ENCODE measurements at places on chromosomes 12 and 14.

DNA sequence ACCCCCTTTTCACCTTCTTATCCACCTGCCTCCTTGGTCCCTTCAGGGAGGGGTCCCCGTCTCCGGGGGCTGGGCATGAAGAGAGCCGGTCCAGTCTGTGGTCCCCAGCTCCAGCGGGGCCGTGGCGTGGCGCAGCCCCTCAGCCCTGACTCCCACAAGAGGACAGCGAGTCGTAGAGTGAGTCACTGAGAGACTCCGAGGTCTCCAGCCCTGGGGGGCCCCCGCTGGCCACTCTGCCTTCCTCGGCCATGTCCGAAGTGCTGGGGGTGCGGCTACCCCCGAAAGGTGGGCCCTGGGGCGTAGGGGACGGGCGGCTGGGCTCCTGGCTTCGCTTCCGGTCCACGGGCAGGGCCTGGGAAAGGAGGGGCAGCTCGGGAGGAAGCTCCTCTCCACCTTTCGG lies 36.5 kb downstream of the NCKAP5L start:
- DNase-seq: no peak
- H3K4me1 ChIP-seq: no peaks in the 10 kb centered on the region
- H3K36me3 ChIP-seq: peaks cover 5% of the 10 kb centered on the region
- H3K27me3 ChIP-seq: no peaks in the 10 kb centered on the region

DNA sequence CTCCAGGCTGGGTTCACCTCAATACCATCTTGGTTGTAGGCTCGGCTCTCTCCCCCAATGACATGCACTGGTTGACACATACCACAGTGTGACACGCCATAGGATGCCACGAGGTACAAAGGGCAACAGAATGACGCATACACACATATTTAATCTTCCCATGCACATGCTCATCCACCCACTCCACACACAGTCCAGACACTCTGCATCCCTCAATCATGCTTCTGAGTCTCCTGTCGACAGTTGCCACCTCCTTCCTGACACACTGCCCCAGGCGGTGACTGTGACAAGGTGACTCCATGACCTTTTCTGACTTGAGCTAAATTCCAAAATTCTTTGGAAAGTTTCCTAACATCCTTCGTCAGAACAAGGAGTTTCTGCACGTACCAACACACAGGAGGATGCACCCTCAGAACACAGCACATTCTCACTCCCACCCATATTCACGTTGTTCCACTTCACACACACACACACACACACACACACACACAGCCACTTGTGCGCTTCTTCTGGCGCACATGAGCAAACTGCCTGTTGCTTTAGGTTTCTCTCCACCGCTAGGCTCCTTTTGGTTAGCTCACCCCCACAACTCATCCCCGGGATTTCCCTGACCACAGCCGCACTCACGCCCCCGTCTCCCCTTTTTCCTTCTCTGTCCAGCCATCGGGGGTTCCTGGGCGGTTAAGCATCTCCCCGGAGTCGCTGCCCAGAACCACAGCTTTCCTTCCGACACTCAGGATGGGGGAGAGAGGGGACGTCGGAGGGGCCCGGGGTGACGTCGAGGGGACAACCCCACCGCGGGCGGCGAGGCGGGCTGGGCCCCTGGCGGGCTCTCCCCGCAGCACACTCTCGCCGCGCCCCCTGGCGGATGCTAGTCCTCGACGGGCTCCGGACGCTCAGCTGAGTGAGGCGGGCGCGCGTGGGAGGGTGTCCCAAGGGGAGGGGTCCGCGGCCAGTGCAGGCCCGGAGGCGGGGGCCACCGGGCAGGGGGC lies 536 bp upstream of the WNT1 start:
- no peak overlapping the region for H3K4me3 ChIP-seq
- no peak overlapping the region for H3K27ac ChIP-seq
- H3K36me3 ChIP-seq: no peaks in the 10 kb centered on the region
- peaks cover 18% of the 10 kb centered on the region for H3K4me1 ChIP-seq
- no peak for DNase-seq
- peaks cover 78% of the 10 kb centered on the region for H3K27me3 ChIP-seq

- H3K4me3 ChIP-seq: no peak overlapping the region
- H3K27me3 ChIP-seq: no peaks in the 10 kb centered on the region
- peaks cover 15% of the 10 kb centered on the region for H3K4me1 ChIP-seq
- no peaks in the 10 kb centered on the region for H3K36me3 ChIP-seq
- H3K27ac ChIP-seq: peak overlapping the region; percentile 60
Measured at GRCh38 chr12:1350055-1350933, 244.1 kb downstream of the FBXL14 start.

GRCh38 chr12:6420364-6420763 lies 24.4 kb upstream of the CD27 start:
- H3K36me3 ChIP-seq: peaks cover 3% of the 10 kb centered on the region
- H3K4me3 ChIP-seq: no peak overlapping the region
- no peaks in the 10 kb centered on the region for H3K4me1 ChIP-seq
- DNase-seq: no peak
- H3K27ac ChIP-seq: no peak overlapping the region

DNA sequence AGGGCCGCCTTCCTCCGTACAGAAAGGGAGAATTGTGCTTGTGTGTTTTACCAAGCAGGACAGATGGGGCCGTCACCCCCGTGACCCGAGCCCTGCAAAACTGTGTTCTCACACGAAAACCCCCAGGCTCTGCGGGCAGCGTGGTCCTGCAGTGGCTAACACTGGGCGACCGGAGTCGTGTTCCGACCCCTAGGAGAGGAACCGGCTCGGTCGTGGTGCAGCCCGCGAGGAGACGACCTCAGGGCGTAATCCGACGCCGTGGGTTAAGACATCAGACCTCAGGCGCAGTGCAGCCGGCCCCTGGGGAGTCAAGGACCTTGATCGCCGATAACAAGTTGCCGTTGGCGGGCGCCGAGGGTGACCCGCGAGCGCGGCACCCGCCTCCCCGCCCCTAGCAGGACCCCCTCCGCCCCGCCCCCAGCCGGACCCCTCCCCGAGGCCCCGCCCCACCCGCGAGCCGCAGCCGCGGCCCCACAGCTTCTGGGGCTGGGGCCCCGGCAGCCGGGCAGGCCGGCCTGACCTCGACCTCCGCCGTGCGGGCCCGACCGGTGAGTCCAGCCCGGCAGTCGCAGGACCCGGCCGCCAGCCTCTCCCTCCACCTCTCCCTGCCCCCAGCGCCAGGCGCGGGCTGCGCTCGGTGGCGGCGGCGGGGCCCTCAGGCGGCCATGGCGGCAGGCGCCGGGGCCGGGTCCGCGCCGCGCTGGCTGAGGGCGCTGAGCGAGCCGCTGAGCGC lies at the start of gene CHPT1:
TSS of gene CHPT1 (plus strand) at position 444 of the 733 bp plus-strand sequence. CDS start at position 666, 222 bp downstream.
- H3K36me3 ChIP-seq: no peaks in the 10 kb centered on the region
- no peak for DNase-seq
- peak within 1 kb of the TSS; percentile 79 for H3K4me3 ChIP-seq
- H3K27ac ChIP-seq: peak within 1 kb of the TSS; percentile 38
- peaks cover 10% of the 10 kb centered on the region for H3K4me1 ChIP-seq

GRCh38 chr14:89435892-89436656 lies 19.0 kb upstream of the FOXN3 start:
- no peaks in the 10 kb centered on the region for H3K27me3 ChIP-seq
- H3K27ac ChIP-seq: no peak overlapping the region
- H3K36me3 ChIP-seq: no peaks in the 10 kb centered on the region

GRCh38 chr12:54950071-54950727 lies 34.4 kb downstream of the TESPA1 start:
- no peak for DNase-seq
- no peaks in the 10 kb centered on the region for H3K27me3 ChIP-seq
- no peaks in the 10 kb centered on the region for H3K4me1 ChIP-seq
- H3K27ac ChIP-seq: no peak overlapping the region
- H3K36me3 ChIP-seq: no peaks in the 10 kb centered on the region

DNA sequence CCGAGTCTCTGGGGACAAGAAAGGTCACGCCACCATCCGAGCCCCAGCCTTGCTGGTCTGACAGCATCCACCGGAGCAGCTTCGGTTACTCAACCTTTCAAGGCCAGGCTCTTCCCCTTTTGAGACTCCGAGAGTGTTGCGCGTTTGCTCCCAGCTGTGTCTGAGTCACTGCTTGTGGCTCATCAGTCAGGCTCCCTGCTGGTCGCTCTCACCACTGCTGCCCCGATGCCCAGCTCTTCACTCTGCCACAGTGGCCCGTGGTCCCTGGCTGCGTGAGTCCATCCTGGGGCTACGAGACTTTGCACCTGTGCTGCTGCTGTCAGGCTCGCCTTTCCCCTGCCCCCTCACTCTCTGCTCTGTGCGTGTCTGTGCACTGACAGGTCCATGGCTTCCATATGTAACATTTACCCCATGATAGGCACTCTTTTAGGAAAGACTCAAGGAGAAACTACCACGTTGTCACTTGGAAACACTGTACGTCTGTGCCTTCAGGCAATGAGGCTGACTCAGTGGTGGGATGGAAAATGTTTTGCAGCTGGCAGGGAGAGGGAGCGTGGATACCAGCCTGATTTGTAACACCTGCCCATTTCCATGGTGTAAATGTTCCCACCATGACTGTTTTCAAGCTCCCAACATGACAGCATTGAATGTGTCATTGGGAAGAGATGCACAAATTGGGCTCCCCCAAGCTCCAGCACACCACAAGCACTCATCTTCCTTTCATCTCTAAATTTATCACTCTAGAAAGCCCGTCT lies 350.7 kb downstream of the TMEM132D start:
- no peak for DNase-seq
- H3K27ac ChIP-seq: no peak overlapping the region
- no peaks in the 10 kb centered on the region for H3K36me3 ChIP-seq
- no peak overlapping the region for H3K4me3 ChIP-seq

GRCh38 chr14:103057028-103057371 lies 349 bp downstream of the CDC42BPB start:
- peak overlapping the region; percentile 80 for H3K4me3 ChIP-seq
- DNase-seq: no peak
- H3K4me1 ChIP-seq: peaks cover 15% of the 10 kb centered on the region
- H3K27me3 ChIP-seq: no peaks in the 10 kb centered on the region

DNA sequence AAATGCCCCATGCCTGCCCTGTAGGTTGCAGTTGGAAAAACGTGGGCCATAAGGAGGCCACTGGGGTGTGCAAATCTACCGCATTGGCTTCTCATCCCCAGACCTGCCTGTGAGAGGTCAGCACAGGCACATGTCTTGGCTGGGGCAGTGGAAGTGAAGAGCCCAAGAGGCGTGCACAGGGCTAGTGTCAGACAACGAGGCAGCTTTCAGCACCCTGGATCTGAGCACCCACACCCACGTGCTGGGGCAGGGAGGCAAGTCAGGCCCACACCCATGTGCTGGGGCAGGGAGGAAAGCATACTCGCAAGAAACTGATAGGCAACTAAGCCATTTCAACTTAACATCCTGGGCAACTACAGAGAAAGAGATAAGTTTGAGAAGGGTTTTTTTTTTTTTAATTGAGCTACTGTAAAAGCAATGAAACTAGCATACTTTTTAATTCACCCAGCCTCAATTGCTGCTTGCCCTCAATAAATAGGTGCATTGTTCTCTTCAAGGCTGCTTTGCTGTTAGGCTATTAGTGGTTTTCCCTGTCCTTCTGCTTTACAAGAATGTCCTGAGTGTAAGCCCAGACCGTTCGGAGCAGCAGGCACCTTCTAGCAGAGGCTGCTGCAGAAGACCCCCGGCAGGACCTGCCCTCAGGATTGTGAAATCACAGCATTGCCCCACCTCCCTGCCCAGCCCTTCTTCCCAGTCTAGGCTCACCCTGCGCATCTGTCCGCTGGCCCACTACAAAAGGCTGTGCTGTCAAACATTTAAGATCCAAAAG lies 355.3 kb upstream of the FKBP4 start:
- H3K4me1 ChIP-seq: no peaks in the 10 kb centered on the region
- H3K4me3 ChIP-seq: no peak overlapping the region
- no peak for DNase-seq

DNA sequence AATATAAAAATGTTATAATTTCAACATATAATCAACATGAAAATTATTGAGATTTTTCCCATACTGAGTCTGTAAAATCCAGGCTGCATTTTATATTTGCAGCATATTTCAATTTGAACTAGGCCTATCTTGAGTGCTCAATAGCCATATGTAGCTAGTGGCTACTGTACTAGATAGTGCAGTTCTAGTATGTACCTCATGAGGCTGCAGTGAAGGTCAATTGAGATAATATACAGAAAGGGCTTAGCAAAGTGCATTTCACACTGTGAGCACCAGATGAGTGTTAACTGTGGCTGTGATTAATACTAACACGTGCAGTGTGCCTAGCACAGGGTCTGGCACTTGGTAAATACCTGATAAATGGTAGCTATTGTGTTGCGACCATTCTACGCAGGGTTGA lies 5.4 kb upstream of the SLC22A17 start:
- peaks cover 6% of the 10 kb centered on the region for H3K27me3 ChIP-seq
- H3K27ac ChIP-seq: no peak overlapping the region
- DNase-seq: no peak
- no peak overlapping the region for H3K4me3 ChIP-seq
- H3K36me3 ChIP-seq: peaks cover 2% of the 10 kb centered on the region
- no peaks in the 10 kb centered on the region for H3K4me1 ChIP-seq

DNA sequence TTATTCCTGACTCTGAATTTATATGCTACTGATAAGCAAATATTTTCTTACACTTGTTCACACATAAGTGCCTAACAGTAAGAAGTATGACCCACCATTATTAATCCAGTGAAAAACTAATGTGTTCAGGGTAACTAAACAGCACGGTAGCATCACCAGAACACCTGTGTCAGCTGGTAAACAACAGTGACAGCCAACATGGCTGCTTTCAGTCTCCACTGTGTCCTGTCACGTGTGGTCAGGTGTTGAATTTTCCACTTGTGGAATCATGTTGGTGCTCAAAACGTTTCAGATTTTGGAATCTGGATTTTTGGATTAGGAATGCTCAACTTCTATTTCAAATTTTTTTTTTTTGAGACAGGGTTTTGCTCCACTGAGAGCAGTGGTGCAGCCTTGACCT lies 14.3 kb upstream of the ATP23 start:
- H3K4me1 ChIP-seq: no peaks in the 10 kb centered on the region
- no peak for DNase-seq
- no peaks in the 10 kb centered on the region for H3K36me3 ChIP-seq
- no peaks in the 10 kb centered on the region for H3K27me3 ChIP-seq
- no peak overlapping the region for H3K4me3 ChIP-seq

DNA sequence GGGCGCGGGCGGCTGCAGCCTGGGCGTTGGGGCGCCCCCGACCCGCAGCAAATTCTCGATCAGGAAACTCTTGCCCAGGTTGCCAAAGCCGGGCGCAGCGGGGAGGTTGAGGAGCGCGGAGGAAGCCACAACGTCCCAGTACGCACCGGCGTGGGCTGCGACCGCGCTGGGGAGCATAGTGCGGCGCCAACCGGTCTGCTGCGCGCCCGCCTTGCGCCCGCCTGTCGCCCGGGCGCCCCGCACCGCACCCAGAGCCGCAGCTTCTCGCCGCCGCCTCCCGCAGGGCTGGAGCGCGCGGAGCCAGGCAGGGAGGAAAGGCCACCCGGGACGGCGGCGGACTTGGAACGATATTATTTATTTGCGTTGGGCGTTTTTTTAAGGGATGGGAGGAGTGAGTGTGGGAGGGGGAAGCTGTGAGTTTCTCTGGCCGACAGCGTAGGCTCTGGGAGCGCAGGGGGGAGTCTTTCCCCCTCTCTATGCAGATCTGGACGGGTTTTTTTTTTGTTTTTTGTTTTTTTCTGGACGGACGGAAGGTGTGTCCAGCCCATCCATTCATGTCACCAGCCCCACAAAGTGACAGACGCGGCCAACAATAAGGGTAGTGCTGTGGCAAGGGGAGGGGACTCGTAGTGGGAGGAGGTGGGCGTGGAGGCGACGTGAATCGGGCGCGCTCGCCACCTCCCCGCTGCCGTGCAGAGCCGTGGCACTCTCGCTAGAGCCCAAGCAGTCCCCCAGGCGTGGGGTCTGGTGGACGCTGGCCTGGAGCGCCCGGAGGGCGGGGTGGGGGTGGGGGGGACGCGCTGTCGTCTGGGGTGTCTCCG lies at the start of gene DBX2:
TSS of gene DBX2 (minus strand) at position 349 of the 821 bp plus-strand sequence. CDS start at position 177, 172 bp downstream.
- H3K27me3 ChIP-seq: peaks cover 34% of the 10 kb centered on the region
- H3K4me1 ChIP-seq: peaks cover 5% of the 10 kb centered on the region
- DNase-seq: no peak
- H3K4me3 ChIP-seq: peak within 1 kb of the TSS; percentile 25
- no peaks in the 10 kb centered on the region for H3K36me3 ChIP-seq

GRCh38 chr12:43728117-43728516 lies 30.5 kb downstream of the PUS7L start:
- H3K27me3 ChIP-seq: no peaks in the 10 kb centered on the region
- no peak overlapping the region for H3K4me3 ChIP-seq
- no peaks in the 10 kb centered on the region for H3K4me1 ChIP-seq
- no peak for DNase-seq

Measured in keratinocyte (primary cell).